ENCODE measurements at places on chromosomes 11 and 22. TPM values are rescaled to one million over a fixed set of nuclear protein-coding genes. Genes with fewer than 3 reads are reported as not detected.

DNA sequence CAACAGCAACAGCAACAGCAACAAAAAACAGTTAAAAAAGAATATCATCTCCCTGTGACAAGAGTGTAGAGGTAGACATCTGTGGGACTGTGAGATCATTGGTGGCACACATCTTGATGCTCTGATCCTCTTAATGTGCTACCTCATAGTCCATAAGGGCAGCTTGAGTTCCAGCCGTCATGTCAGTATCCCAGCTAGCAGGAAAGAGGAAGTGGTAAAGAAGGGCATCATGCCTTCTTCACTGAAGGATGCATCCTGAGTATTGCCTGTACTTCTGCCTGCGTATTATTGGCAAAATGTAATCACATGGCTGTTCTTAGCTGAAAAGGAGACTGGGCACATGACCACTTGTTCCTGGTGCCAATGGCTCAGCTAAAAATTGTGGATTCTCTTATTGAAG is 314.3 kb downstream of the TBC1D22A start:
- no peak for DNase-seq

DNA sequence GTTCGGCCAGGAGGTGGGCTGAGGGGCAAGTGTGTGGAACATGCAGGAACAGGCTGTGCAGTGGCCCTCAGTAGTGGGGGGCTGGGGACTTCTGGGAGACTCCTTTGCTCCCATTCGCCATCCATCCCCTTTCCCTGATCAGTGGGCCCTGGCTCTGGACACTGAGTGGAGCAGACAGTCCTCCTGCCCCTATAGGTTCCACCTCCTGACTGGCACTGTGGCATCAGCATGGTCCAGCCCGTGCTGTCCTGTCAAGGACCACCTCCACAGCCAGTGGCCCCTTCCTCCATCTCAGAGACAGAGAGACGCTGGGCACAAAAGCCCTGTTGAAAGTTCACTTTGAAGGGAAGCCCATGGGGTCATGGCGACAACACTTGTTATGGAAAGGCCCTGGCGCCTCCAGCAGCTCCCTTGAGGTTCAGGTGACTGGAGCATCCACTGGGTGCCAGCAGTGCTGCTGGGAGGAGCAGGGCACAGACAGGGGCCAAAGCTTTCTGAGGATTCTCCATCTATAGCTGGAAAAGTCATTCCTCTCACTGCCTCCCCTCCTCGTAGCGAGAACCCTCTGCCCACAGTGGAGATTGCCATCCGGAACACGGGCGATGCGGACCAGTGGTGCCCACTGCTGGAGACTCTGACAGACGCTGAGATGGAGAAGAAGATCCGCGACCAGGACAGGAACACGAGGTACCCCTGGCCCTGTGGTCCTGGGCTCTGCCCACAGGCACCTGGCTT is 5.6 kb downstream of the DERL3 start:
- no peak for DNase-seq

DNA sequence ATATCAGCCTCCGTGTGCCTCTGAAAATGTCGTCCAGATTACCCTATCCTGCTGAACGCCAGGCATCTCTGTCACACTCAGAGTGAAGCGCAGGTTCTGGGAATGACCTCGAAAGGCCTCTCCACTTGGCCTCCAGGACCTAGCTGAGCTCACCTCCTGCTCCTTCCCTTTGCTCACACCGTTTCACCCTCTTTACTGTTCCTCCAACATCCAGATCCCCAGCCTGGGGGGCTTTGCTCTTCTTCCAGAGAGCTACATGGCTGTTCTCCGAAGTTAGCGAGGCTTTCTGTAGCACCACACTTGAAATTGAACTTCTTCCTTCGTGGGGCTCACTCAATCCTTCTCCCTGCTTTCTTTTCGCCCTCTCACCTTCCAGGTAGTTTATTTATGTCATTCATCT is 27.9 kb downstream of the GLB1L2 start:
- no peak for DNase-seq

DSCAML1 gene
- not detected for polyA plus RNA-seq

DNA sequence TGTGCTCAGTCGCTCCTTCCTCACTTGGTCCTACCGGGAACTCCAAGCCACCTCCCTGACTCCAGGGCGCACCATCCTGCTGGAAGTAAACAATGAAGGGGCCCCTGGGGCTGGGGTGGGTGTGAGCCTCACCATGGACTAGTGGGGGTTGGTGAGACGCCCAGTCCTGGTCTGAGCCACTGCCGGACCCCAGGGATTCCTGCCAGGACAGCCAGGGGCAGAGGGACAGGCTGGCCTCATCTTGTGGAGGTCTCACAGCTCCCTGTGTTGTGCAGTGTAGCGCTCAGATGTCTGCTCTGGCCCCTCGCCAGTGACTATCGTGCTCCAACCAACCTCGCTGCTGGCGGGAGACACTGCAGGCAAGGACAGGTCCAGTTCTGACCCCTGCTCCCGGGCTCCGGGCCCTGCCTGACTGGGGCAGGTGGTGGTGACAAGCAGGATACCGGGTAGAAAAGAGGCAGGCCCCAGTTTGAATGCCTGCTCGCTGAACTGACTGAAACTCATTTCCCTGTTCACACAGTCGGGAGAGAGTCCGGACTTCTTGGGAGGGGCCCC is 1021.4 kb downstream of the BRD1 start:
- no peak for DNase-seq

DNA sequence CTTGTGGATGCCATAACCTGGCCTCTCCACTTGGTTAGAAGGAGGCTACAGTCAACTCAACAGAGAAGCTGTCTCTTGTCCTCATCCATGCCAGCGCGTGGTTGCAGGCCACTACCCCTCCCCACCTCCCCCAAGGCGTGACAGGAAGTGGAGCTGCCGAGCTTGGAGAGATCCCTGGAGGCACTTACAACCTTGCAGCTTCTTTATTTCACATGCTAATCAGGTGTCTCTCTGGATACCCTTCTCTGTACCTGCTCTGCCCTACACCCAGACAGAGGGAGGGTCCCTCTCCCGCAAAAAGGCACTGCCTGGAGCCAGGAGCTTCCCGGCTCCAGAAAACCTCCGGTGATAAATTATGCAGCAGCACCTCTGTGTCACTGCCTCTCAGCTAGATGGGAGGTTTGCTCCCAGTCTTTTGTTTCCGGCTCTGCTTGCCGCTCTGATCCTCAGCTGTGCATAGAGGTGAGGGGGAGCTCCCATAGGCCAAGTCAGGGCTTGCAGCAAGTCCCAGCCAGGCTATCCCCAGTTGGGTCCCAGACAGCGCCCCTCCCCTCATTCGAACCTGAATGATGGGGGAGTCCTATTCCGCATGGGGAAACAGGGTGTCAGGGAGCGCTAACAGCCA is 5.7 kb downstream of the LRP4 start:
- no peak for DNase-seq

DNA sequence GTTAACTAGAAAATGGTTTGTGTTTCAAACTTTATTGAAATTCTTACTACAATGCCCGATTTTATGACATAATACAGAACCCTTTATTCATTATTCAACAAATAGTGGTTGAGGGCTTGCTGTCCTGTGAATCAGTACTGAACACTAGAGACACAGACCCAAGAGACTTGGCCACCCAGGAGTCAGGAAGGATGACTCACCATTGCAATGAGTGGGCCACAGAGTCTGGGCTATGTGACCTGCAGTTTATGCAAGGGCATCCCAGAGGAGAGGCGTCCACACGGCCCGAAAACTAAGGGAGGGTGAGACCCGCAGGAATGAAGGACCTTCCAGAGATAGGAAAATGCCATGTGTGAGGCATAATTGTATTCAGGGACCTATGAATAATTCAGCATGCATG is 143.8 kb upstream of the DDI1 start:
- no peak for DNase-seq

GRCh38 chr11:44139565-44140330 is 44.3 kb downstream of the EXT2 start:
- DNase-seq, result no peak

DNA sequence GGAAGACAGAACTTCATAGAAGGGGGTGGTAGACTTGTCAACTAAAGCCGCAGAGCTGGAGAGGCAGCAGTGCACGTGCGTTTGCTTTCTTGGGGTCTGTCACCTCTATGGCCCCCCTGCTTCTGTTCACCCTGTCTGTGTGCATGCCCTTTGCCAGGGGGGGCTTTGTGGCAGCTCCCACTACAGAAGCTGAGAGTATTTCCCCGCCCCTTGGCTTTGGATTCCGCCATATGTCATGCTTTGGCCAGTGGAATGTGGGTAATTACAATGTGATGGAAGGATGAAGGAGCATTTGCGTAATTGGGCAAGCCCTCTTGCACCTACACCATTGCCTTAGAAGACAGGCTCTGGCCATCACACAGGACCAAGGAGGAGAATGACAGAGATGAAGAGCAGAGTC is 153.0 kb downstream of the MPPED1 start:
- no peak for DNase-seq

DNA sequence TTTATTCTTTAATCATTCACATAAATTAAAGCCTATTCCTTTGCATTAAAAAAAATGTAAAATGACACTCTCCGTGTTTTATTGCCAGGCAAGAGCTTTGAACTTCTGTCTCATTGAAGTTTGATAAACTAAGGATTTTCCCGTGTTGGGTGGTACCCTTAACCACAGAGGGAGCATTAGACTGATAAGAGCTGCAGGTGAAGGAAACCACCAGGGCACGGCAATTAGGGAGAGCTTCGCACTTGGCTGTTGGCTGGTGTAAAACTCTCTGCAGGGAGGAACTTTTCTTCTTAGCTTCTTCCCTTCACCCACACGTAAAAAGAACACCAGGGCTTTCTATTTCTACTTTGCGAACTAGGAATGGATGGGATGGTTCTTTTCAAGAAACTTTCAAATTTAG is 47.0 kb downstream of the CSTPP1 start:
- DNase-seq, result no peak

GRAMD4 gene
- polyA plus RNA-seq, result 5.8 TPM

- peak; percentile 54 for DNase-seq
Measured at GRCh38 chr11:66080055-66080817, 10.2 kb downstream of the PACS1 start.

MS4A12 gene
- polyA plus RNA-seq, result 0.10 TPM

GRCh38 chr11:112999520-112999919 is 38.3 kb downstream of the NCAM1 start:
- no peak for DNase-seq

GRCh38 chr11:118318581-118319336 is 14.2 kb downstream of the CD3E start:
- DNase-seq, result no peak

GRCh38 chr11:68066742-68067141 is 27.9 kb downstream of the TCIRG1 start:
- no peak for DNase-seq

KCNE3 gene
- 0.94 TPM for polyA plus RNA-seq

GRCh38 chr11:87878373-87878825 is 296.8 kb downstream of the RAB38 start:
- peak; percentile 79 for DNase-seq

DNA sequence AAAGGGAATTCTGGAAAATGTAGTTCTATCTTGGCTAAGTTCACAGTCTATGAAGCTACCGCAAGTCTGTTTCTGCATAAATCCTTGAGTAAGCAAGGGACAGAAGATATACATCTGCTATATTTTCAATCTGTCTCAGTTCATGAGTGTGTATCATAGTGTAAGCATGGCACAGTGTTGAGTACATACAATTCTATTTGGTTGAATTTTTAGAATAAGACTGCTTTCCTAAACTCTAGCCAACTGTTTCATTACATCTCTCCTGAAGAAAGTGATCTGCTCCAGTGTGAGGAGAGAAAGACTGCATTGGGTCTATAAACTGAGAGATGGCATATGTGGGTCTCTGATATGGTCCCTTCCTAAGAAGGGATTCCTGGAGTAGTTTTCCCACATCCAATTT is 2.6 kb upstream of the CCDC81 start:
- DNase-seq, result no peak

DNA sequence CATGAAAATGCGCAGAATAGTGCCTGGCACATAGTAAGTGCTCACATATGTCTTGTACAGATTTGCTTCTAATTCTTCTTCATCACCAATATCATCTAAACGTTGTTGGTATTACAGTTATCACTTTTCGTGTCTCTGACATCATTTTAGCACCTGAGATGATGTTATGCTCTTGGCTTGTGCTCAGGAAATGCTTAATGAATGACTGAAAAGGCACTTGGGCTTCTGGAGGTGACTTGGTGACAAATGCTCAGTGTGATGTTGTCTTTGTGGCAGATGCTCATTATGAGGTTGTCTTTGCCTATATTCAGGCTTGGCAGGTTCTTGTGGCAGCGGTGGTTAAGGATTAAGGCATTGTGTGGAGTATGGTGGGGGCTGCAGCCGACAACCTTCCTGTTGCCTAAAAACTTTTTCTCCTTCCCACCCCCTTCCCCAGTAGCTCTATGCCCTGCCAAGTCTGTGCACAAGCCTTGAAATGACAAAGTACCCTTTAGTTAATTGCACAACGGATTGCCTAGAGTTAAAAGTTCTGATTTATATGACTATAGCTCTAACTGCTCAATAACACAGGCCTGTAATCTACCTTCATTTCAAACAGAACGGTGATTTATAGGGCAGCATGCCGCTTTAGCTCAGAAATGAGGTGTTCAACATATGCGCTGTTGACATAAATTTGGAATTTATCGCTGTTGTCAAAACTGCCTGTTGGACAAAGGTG is 82.5 kb downstream of the ZBTB16 start:
- DNase-seq, result no peak

DNA sequence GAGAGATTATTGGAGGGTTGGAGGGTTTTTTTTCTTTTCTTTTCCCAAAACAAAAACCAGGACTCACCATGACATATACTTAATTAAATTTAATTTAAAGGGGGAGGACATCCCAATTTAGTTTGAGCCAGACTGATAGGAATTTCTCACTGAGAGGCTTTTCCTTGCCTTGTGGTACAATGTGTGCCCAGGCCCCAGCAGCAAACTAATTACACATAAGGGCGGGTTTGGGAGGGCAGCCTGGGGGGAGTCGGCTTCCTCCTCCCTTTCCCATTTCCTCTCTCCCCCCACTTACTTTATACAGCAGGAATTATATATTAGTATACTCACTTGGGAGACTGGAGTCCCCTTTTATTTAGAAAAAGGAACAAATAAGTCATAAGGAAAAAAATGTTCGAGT is 2.9 kb downstream of the TEAD1 start:
- no peak for DNase-seq

DNA sequence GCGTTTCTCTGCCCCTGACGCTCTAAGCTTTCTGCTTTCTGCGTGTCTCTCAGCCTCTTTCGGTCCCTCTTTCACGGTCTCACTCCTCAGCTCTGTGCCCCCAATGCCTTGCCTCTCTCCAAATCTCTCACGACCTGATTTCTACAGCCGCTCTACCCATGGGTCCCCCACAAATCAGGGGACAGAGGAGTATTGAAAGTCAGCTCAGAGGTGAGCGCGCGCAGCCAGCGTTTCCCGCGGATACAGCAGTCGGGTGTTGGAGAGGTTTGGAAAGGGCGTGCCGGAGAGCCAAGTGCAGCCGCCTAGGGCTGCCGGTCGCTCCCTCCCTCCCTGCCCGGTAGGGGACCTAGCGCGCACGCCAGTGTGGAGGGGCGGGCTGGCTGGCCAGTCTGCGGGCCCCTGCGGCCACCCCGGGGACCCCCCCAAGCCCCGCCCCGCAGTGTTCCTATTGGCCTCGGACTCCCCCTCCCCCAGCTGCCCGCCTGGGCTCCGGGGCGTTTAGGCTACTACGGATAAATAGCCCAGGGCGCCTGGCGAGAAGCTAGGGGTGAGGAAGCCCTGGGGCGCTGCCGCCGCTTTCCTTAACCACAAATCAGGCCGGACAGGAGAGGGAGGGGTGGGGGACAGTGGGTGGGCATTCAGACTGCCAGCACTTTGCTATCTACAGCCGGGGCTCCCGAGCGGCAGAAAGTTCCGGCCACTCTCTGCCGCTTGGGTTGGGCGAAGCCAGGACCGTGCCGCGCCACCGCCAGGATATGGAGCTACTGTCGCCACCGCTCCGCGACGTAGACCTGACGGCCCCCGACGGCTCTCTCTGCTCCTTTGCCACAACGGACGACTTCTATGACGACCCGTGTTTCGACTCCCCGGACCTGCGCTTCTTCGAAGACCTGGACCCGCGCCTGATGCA is at the start of gene MYOD1:
Gene MYOD1, plus strand, starts transcription at position 544 of the 910 bp plus-strand sequence. Its CDS starts 212 bp downstream, at position 756.
- DNase-seq, result no peak

GRCh38 chr11:8749202-8749601 is 66.6 kb downstream of the RPL27A start:
- no peak for DNase-seq

All from BJ (cell line).